NCI-H2107 (cell line): ENCODE measurements at places on chromosomes 5 and 9.

DNA sequence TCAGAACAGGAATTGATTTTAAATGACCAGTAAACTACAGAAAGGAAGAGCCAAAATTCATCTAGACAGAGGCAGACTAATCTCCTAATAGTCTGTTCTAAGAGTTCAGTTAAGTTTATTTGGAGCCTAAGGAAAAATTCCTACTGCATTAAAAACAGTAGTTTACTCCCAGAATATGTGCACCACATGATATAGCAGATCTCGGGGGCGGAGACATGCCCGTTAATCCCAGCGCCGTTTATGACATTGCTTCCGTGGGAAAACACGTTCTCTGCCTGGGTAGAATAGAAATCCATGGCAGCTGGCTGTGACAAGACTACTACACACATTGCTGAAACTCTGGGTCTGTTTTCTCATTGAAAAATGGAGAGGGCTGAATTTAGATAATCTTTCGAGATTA is 11.4 kb downstream of the HABP4 start:
- no peak for DNase-seq

DNA sequence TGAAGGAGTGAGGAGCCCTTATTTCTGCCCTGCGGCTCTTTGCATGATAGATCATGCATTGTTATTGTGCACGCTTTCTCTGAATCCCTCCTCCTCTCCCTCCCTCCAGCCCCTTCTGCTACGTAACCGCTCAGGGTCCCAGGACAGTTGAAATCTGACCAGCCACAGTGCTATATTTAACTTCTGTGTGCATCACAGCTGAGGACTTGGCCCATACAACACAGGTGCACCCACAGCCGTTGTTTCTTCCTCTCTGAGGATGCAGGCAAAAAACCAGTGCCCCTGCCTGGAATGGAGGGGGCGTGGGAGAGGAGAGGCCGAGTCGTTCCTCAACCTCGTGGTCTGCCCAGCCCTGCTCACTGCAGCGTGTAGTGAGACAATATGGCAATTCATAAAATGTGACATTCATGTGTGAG is 335.6 kb upstream of the CLINT1 start:
- no peak for DNase-seq

DNA sequence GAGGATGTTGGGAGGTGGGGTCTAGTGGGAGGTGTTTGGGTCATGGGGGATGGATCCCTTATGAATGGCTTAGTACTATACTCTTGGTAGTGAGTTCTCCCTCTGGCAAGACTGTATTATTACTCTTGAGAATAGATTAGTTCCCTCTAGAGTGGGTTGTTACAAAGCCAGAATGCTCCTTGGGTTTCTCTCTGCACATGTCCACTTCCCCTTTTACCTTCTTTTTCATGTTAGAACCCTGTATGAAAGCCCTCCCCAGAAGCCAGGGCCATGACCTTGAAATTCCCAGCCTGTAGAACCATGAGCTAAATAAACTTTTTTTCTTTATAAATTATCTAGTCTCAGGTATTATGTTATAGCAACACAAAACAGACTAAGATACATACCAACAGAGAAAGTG is 31.1 kb downstream of the SLC24A2 start:
- DNase-seq = no peak

GRCh38 chr9:35657546-35658136 is at the start of gene RMRP:
Gene RMRP (minus strand): TSS chr9:35658019.
- peak; percentile 91 for DNase-seq

- DNase-seq = no peak
These were observed 93.3 kb downstream of the CACNA1B start for GRCh38 chr9:137970686-137971476.

GRCh38 chr9:14627513-14627912 is 65.7 kb downstream of the ZDHHC21 start:
- DNase-seq = no peak

DNA sequence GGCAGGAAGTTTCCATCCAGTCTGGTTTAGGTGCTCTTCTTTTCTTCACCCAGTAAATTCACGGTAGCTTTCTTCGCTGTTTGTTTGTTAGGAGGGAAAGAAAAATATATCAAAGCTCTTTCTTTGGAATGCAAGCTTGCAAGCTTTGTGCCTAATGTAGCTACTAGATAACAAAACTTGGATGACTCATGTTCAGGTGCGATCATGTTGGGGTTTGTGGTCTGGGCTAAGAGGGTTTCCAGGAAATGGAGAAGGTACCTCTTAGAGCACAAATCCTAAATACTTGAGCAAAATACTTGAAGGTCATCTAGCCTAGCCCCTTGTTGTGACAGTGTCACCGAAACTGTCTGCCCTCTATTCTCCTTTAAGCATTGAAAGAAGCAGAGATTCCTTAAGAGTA is 17.7 kb downstream of the SRP19 start:
- no peak for DNase-seq

- DNase-seq = no peak
These were observed 111.3 kb downstream of the RXRA start for GRCh38 chr9:134437403-134438194.

- DNase-seq = no peak
These were observed 22.9 kb upstream of the MSH3 start for GRCh38 chr5:80631278-80632259.

- DNase-seq = no peak
These were observed 170.4 kb downstream of the ARRDC3 start for GRCh38 chr5:91212714-91213092.

DNA sequence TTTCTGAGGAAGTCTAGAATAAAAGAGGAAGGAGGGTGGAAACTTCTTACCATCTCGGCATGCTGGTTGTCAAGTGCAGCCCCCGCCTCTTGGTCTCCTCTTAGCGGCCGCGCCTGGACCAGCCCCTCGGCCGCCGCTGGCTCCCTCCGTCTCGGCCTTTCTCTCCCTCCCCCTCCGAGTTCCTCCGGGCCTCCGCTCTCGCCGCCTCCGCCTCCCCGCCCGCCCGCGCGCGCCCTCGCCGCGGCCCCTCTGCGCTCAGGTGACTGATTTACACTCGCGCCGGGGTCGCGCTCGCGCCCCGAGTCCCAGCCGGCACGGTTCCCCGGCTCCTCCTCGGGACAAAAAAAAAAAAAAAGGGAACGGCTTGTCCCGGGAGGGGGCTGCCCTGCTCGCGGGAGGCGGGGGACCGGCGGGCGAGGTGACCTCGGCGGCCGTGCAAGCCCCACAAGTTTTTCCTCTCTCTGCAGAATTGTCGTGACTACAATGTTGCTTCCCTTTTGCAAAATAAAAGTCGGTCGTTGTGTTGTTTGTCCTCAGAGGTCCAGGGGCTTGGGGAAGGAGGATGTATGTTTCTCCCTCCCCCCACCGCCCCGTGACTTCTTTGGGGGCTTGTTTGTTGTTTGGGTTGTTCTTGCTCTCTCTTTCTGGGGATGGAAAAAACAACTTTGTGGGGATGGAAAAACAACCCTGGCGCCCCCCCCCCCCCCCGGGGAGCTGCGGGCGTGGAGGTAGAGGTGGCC is at the start of gene BNC2:
Gene BNC2 (minus strand): TSS at position 75 of the 740 bp plus-strand sequence. CDS start 22 bp downstream, at position 53.
- DNase-seq = no peak

DNA sequence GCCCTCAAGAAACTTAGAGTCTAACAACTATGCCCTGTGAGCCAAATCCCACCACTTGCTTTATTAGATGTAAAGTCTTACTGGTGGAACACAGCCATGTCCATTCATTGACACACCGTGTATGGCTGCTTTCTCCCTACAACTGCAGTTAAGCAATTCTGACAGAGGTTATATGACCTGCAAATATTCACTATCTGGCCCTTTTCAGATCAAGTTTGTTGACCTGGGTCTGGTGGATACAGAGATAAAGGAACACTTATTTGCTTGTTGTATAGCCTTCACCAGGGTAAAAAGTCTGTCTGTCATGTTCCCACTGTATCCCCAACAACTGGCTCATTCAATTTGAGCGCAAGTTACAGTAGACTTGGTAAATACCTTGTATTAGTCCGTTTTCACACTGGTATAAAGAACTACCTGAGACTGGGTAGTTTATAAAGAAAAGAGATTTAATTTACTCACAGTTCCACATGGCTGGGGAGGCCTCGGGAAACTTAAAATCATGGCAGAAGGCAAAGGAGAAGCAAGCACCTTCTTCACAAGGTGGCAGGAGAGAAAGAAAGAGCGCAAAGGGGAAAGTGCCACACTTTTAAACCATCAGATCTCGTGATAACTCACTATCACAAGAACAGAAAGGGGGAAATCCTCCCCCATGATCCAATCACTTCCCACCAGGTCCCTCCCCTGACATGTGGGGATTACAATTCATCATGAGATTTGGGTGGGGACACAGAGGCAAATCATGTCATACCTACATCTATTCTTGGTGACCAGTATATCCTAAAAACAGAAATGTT is 27.9 kb downstream of the DEPDC1B start:
- DNase-seq = no peak

GRCh38 chr5:71576241-71576640 is 10.9 kb upstream of the MCCC2 start:
- no peak for DNase-seq

GRCh38 chr5:77791356-77791755 is 15.2 kb upstream of the TBCA start:
- no peak for DNase-seq

DNA sequence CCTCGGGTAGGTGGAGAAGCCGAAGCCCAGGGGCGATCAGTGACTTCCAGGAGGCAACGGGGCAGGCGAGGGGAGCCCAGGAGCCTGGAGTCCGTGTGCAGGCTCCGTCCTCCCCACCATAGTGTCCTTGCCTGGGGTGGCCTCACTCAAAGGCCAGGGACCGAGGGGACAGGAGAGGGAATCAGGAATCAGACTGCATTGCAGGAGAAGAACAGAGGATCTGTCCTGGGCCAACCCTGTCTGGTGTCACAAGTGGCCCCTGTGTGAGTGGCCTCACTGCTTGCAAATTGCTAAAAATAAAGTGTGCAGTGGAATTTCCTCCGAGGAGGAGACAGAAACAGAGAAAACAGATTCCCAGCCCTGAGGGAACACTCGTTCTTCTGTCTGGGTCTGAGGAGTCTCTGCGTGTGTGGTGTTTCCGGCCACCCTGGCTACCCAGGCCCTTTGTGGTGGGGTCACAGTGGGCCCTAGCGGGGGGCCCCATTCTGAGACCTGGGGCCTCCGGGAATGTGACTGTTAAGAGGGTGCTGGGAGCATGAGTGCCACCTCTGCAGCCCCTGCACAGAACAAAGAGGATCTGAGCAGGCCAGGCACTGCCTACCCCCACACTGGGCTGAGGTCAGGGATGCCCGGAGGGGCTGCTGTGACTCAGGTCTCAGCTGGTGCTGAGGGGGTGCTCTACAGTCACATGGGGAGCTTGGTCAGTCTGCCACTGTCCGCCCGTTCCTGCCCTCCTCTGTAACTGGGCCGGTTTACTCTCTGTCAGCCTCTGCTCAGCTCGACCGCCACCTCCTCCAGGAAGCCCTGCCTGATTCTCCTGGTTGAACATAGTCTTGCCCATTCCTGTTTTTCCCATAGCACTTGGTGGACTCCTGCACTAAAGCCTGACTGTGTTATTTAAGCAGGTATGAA is 7.4 kb downstream of the TRAF1 start:
- DNase-seq = no peak

DNA sequence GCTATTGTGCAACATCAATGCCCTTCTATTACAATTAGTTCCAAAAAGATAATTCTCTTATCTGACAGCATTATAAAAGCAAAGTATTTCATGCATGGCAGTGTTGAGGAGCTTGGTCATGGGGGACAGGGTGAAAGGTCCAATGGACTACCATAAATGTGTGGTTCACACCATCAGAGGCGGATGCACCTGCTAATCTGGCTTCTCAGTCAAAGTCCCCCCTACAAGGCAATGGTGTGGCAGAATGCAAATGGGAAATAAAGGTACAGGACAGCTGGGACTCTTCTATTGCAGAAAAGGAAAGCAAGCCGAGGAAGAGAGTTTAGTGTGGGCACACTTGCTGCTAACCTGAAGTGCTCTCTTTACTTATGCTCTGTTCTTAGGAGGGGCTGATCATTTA is 369.1 kb downstream of the NDUFS4 start:
- DNase-seq = no peak

DNA sequence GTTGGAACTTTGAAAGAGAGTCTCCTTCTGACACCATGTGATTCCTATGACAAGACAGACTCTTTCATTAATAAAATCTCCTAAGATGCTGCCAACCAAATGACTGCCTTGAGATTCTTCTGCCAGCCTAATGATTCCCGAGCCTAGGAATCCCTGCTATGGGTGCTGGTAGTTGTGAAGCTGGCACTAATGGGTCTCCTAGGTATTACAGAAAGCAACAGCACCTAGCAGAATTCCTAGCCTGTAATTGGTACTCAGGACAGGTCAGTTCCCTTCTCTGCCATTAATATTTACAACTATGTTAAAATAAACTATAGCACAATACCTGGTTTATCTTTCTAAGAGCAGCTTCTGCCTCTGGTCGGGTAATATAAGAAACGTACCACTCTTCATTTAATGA is 19.3 kb downstream of the C5orf58 start:
- DNase-seq = no peak

DNA sequence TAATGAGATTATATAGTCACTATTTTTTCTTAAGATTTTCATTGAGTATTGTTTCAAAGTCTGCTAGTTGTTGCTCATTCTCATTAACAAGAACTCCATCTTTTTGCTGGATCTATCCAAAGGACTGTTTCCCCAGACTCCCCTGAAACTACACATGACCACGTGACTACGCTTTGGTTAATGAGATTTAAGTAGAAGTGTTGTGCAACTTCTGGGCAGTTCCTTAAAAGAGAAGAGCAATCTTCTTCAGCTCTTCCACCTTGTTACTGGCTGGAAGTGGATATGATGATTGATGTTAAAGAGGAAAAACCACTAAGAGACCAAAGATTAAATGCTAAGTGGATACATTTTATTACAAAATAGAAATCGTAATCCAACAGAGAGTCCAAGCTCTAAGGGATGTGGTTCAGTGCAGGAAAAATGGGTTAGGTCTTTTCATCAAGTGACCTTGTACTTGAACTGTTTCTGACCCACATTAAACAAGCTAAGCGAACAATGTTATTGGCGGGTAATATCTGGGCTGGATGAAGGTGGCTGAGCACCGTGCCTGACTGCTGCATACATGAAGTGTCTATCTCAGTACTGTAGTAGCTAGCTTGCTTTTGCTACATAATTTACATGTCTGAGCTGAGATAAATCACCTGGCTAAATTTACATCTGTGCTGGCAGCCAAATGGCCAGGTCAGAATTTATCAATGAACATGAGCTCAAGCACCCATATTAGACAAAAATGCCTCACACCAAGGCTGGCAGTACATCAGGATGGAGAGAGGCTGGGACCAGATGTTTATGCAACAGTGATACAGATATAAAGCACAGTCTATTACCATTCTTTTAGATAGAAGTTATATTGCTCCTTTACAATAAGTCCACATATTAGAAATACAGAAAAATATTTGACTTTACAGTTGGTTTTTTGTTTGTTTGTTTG is 7.5 kb upstream of the CTNNAL1 start:
- DNase-seq = no peak

DNA sequence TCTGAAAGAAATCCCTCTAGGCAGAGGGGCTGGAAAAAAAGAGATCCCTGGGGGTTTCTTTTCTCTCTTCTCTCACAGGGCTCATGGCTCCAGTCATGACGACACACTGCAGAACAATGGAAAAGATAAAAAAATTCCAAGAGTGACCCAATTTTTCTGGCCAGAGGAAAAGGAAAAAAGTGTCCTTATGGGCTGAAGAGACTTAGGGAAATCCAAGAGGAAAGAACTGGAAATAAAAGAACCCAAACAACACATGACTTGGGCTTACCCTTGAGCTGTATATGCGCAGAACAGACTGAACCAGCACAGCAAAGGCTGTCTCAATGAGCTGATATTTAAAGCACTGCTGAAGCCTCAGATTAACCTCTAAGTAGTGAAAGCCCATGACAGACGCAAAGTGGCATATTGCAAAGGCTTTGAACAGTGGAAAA is 102.4 kb downstream of the SMIM23 start:
- DNase-seq = no peak
